ENCODE measurements at places on chromosomes 5 and 9.

- no peak for DNase-seq
Observed at GRCh38 chr9:121296213-121297127, 28.5 kb downstream of the GSN start.

- peak; percentile 37 for DNase-seq
Observed at GRCh38 chr5:171152382-171152781, 156.7 kb upstream of the TLX3 start.

- DNase-seq, result peak; percentile 16
Observed at GRCh38 chr9:72871685-72872084, 81.2 kb downstream of the ALDH1A1 start.

- no peak for DNase-seq
Observed at GRCh38 chr5:74196233-74196632, 444.3 kb downstream of the ENC1 start.

DNA sequence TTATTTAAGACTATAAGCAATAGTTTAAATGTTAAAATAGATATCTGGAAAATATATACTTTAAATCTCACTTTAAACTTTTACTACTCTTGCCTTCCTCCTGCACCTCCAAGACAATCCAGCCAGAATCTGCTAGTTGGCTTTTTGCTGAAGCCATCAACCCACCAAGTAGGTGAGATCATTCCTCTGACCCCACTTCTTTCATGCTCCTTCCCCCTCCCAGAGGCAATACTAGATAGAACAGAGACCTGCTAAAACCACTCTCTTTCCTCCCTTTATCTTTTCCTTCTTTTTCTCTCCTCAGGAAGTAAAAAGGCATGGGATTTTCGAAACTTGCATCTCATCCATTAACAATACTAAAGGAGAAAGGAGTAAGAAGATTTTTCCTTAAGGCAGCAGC is 30.1 kb upstream of the CAMK4 start:
- DNase-seq, result no peak

DNA sequence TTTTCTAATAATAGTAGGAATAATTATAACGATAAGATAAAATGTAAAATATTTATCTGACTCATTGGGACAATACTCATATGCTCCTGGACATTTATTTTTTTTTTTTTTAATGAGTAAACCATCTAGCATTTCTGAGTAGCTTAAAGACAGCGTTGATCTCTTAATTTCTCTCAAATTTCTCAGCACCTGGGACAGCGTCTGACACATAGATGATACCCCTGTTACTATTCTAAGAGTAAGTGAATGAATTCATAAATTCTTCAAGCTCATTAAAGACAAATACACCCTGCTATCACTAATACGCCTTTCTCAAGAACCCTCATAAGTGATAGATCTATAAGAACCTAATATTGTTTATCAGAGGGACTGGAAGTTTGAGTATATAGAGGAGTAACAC is 12.0 kb upstream of the HTR4 start:
- DNase-seq, result no peak
